ENCODE measurements at places on chromosomes 16 and 17.

DNA sequence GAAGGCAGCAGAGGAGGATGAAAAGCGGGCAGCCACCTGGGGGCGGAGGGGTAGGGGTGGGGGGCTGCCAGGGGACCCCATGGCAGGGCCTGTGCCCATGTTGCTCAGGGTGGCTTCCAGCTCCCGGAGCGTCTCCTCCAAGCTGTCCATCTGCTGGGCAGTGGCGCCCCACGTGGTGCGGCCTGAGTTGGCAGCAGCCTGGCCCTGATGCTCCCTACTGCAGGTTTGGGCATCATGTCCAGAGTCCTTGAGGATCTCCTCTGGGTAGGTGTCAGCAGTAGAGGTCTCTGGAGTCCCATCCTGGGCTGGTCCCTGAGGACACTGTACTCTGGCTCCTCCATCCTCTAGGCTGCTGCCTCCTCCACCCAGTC is 60.9 kb downstream of the SRCIN1 start:
- DNase-seq, result no peak

- no peak for DNase-seq
These were observed 26.9 kb downstream of the POLR2A start for GRCh38 chr17:7511108-7511507.

DNA sequence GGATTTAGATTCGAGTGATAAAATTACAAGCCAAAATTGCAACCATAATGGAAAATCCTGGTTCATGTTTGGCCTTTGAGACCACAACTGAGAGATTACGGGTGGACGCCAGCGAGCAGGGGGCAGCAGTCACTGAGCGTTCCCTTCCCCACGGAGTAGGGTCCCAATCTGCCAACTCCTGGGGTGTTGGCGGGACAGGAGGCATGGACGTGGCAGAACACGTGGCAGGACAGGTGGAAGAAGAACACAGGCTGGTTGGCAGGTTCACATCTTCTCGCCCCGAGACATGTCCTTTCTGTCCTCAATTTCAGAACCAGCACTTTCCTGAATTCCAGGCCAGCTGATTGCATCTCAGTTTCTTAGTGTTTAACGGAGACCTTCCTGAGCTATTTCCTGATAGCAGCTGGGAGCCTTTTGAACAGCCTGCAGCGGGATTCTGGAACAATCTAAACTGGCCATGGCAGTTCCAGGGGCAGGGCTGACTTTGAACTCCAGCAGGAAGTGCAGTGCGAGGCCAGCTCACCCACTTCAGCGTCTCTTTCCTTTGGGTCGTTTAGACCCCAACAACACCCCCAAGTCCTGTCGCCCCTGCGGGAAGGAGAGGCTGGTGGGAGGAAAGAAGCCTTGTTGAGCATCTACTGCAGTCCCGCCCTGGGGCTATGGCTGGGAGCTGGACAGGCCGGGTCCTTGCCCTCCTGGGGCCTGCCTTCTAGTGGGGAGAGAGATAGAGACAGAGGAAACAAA is 159.1 kb upstream of the FOXF1 start:
- DNase-seq, result no peak

GRCh38 chr17:15341966-15342365 is 569 bp upstream of the TEKT3 start:
- DNase-seq, result no peak

DNA sequence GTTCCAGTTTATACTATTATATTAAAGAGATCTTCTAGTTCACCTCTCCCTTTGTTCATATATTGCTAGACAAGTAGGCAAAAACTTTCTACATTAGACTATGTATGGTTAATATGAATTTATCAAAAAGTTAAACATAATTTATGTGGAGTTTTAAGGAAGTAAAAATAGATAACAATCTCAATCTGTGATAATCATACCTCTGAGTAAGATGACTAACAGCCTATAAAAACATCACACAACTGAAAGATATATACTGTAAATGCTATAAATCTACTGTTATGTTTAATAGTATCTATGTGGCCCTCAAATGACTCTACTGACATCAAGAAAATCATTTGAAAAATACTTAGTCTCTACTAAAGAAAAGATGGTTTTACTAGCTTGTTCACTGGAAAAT is 37.1 kb downstream of the AP1G1 start:
- no peak for DNase-seq

DNA sequence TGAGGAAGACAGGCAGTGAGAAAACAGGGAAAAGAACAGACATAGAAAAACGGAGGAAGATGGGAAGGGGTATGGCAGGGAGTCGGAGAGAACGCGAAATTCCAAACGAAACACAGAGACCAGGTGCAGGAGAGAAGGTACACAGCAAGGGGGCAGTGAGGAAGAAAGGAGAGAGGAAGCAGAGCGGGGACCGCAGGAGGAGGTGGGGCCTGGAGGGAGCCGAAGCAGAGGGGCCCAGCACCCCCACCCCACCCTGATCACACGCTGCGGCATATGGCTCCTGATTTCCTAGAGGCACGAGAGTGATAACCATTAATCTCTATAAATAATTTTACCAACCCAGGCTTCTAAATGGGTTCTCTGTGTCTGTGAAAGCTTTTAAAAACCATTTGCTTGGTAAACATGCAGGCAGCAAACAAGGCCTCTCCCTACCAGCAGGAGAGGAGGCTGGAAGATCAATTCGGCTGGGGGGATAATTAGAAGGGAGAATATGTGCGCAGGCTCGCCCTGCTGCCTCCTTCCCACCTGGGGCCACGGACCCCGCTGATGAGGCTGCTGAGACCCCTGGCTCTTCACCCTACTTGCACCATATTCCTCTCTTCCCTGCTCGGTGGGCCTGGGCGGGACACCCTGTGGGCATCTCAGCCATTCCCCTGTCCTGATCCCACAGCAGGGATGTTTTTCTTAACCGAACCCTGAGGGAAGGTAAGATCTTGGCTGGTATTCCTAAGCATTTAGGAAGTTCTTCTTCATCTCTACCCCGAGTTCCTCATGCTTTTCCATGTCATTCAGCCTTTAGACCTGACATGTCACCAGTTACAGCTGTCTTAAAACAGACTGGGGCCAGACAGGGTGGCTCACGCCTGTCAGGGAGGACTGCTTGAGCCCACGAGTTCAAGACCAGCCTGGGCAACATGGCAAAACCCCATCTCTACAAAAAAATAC is 86.7 kb downstream of the TMEM132E start:
- DNase-seq, result no peak

GRCh38 chr17:76570877-76571471 is 14.7 kb downstream of the ST6GALNAC2 start:
- DNase-seq, result no peak

- no peak for DNase-seq
These were observed 271.1 kb upstream of the TNRC6C start for GRCh38 chr17:77687417-77687816.

DNA sequence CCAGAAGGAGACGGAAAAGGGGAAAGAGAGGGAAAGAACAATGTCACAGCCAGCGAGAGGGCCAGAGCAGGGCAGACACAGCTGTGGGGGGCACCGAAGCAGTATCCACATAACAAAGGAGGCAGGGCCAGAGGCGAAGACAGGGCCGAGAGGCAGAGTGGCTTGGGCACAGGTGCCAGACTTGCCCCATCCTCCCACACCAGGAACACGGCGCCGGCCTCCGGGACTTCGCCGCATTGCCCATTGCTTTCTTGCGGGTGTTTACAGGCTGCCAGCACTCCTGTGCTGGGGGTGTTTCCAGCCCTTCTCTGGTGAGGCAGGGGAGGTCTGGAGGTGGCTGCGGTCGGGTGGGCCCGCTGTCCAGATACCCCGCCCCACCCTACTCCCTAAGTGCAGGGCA is 78.0 kb downstream of the ENGASE start:
- no peak for DNase-seq

GRCh38 chr16:49366669-49367068 is 6.9 kb upstream of the C16orf78 start:
- DNase-seq, result no peak

GRCh38 chr16:79845033-79845733 is 244.6 kb upstream of the MAF start:
- no peak for DNase-seq

GRCh38 chr17:17661134-17661533 is 20.1 kb upstream of the RAI1 start:
- no peak for DNase-seq

DNA sequence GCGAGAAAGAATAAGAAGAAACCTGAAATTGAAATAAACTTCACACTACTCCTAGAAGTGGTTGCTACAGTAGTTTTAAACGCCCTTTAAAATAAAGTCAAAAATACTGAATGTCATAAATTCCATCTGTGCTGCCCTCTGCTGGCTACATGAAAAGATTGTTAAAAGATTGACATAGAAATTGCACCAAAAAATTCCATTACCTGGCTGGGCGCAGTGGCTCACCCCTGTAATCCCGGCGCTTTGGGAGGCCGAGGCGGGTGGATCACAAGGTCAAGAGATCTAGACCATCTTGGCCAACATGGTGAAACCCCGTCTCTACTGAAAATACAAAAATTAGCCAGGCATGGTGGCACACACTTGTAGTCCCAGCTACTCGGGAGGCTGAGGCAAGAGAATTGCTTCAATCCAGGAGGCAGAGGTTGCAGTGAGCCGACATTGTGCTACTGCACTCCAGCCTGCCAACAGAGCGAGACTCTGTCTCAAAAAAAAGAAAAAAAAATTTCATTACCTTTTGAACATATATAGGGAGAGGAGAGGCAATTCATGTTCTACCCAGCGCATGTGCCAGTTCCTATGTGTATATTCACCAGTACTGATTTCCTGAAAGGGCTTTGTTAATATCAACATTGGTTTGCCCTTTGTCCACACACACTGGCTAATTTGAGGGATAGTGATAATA is 36.5 kb downstream of the CYTH1 start:
- DNase-seq, result no peak

DNA sequence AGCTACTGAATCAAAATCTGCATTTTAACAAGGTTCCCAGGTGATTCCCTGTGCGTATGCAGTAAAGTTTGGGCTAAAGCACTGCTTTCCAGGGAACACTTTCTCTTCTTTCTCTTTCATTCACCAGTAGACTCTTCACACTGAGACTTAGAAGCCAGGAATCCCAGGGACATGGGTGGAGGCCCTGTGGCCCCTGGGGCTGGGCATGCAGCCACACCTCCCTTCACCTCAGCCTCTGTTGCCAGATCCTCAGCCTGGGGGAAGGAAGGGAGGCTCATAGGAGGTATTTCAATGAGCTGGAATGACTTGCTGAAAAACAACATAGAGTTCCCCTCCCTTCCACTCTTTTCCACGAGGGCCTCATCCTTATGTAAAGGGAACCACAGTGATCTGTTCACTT is 1.2 kb downstream of the G6PC3 start:
- DNase-seq, result no peak

DNA sequence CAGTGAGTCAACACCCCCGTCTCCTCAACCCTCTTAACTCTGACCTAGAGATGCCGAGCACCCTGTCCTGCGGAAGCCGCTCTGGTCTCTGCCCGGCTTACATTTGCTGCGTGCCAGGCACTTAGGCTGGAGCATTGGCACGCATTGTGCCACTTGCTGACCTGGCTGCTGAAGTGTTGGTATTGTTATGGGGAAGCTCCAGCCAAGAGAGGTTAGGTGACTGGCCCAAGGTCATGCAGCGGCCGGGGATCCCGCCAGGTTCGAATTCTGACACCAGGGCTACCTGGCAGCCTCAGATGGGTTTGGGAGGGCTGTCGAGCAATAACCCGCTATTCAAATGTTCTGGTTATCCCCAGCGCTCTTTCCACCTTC is 5.0 kb upstream of the HSD17B1 start:
- no peak for DNase-seq

GRCh38 chr16:67474551-67475455 is 6.2 kb downstream of the ATP6V0D1 start:
- DNase-seq, result no peak

DNA sequence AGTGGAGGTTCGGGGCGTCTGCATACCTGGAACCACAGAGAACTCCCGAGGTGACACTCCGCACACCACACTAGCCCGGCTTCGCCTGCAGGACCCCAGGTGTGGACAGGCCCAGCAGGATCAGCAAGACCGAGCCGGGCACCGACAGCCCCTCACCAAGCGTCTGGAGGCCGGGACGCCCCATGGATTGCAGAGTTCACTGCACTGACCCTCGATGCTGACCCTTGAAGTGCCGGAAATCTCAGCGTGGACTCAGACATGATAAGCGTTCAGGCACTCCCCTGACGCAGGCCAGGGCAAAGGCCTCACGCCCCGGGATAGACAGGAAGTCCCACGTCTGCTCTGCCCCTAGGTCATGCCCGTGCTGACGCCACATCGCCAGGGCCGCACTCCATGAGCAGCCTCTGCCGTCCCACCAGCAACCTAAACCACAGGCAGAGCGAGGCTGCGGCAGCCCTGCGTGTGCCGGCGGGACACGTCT is 26.0 kb downstream of the ACSF3 start:
- no peak for DNase-seq

DNA sequence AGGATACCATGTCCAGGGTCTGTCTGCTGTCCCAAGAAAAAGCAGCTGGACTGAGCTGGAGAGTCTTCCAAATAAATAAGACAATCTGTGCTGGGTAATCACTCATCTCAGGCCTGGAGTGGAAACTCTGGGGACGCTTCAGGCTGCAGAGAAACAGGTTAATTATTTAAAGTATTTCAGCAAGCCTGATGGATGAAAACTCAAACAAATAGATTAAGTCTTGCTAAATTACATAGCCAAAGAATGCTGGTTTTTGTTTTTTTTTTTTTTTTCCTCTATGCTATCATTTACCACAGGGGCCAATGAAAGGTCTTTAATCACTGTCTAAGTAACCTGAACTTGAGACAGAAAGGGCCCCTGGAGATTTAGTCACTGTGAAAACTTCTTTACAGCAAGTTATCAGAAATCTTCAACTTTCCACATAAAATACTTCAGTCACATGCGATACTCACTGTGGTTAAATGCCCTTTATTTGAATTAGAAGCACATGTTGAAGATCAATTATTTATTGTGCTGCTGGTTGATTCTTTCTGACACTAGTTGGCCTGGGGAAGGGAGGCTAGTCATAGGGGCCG is 31.0 kb upstream of the KCNJ2 start:
- DNase-seq, result peak; percentile 27

DNA sequence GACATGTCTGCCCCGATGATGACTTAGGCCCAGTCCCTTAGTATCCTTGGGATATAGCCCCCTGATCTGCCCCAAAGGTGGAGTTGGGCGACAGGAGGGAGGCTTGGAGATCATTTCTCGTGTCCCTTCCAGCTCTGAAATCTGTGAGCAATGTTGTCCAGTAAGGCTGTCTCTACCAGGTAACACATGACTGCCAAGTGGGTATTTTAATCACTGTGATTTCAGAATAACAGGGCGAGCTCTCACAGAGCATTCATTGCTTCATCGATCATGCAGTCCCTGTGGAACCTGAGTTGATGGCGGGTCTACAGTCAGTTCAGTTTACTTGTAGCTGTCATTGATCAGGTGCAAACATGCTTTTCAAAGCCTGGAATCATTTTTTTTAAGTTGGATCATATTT is 39.2 kb downstream of the KSR1 start:
- DNase-seq, result no peak

- DNase-seq, result no peak
These were observed 192.6 kb upstream of the RPL38 start for GRCh38 chr17:74010903-74011302.

Measured in GM04503 (cell line).